ENCODE measurements at places on chromosomes 5 and 9.

DNA sequence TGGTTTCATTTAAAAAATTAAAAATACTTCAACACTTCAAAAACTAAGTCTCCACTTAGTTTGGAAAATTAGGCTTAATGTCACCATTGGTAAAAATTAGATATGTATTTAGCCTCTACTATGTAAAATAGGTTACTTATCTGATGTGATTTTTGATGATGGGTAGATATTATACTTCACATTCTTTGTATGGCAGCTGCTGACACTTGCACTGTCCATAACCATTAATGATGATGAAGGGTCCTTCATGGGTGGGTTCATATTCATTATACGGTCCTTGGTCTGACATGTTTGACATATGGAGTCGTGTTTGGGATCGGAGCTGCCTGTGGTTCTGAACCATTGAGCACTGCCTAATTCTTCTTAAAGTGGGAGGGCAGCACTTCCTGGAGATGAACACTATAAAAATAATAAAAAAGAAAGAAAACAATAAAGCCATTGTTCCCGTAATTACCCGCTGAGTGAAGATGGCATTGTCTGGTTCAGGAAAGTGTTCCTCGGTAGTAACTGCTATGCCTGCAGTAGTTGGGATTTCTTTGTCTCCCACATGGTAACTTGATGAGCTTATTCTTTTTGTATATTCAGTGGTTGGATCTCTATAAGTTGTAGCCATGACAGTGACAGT is 2.2 kb downstream of the LRRTM2 start:
- DNase-seq = no peak

- no peak for DNase-seq
Measured at GRCh38 chr5:132099076-132099748, 25.6 kb downstream of the CSF2 start.

GRCh38 chr5:32996336-32996735 is 285.2 kb downstream of the NPR3 start:
- no peak for DNase-seq

DNA sequence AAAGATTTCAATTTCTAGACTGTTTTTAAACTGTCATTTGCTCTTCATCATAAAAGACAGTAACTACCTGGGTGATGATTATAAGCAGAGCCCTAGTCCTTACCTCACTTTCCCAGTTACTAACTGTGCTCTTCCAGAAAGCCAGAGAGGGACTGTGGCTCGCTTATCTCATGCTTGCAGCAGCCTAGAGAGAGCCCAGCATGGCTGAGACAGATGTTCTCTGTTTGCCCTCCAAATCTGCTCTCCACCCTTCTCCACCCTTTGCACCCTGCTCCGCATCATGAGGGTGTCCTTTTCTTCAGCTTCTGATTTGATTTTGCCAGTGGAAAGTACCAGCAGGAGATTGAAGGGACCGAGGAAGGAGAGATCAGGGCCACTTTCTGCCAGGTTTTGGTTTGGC is 61.2 kb upstream of the SELENOP start:
- no peak for DNase-seq

GRCh38 chr9:112084334-112084733 is 90.8 kb downstream of the SUSD1 start:
- DNase-seq = no peak
